Pancreas (tissue), 10 donors: ENCODE measurements at places on chromosomes 5 and 9. TPM values are rescaled to one million over a fixed set of nuclear protein-coding genes. Genes with fewer than 3 reads are reported as not detected.

Gene F2RL1
- polyA plus RNA-seq, result 6.7 TPM

Gene PPP2R2B
- 0.53 TPM for polyA plus RNA-seq

Gene TMEFF1
- not detected for polyA plus RNA-seq

Gene MUSK
- polyA plus RNA-seq, result not detected

Gene PCYOX1L
- 11.5 TPM for polyA plus RNA-seq

Gene CCDC112
- polyA plus RNA-seq, result 5.5 TPM

Gene NTRK2
- polyA plus RNA-seq, result 11.3 TPM

Gene TRIP13
- polyA plus RNA-seq, result 0.45 TPM

Gene CBY3
- not detected for polyA plus RNA-seq

Gene ATOSB
- polyA plus RNA-seq, result 7.6 TPM

Gene PCDHA12
- polyA plus RNA-seq, result 0.54 TPM

Gene PKD2L2
- 0.05 TPM for polyA plus RNA-seq

Gene ECM2
- 2.0 TPM for polyA plus RNA-seq

Gene PCDHB16
- 0.87 TPM for polyA plus RNA-seq

Gene SH3TC2
- polyA plus RNA-seq, result 0.31 TPM

Gene BARHL1
- polyA plus RNA-seq, result 0.27 TPM

Gene ZNF883
- 1.8 TPM for polyA plus RNA-seq

Gene BBLN
- polyA plus RNA-seq, result 133 TPM

Gene IGIP
- polyA plus RNA-seq, result 3.8 TPM

Gene GABRP
- 0.07 TPM for polyA plus RNA-seq

Gene GCNT4
- 3.2 TPM for polyA plus RNA-seq

Gene AGXT2
- polyA plus RNA-seq, result not detected

Gene LRRC19
- polyA plus RNA-seq, result 0.16 TPM

Gene TTLL11
- 3.8 TPM for polyA plus RNA-seq

Gene PPP6C
- 9.4 TPM for polyA plus RNA-seq

Gene NEUROG1
- polyA plus RNA-seq, result not detected

Gene FIBCD1
- polyA plus RNA-seq, result not detected

Gene FAT2
- polyA plus RNA-seq, result not detected

Gene GDNF
- 0.04 TPM for polyA plus RNA-seq

Gene CDKN2A
- polyA plus RNA-seq, result 4.3 TPM

Gene CCL27
- polyA plus RNA-seq, result not detected

Gene TMEM215
- not detected for polyA plus RNA-seq

Gene LRRC70
- polyA plus RNA-seq, result 2.0 TPM

Gene CCDC192
- not detected for polyA plus RNA-seq

Gene TRIM14
- 1.2 TPM for polyA plus RNA-seq

Gene CAPSL
- not detected for polyA plus RNA-seq

Gene ACTBL2
- polyA plus RNA-seq, result not detected

Gene ST8SIA4
- polyA plus RNA-seq, result 0.34 TPM

Gene PCDHB12
- 0.46 TPM for polyA plus RNA-seq
